ENCODE measurements at places on chromosomes 1 and 21.

- peak; percentile 97 for DNase-seq
Measured at GRCh38 chr1:40373323-40374283, at the start of gene SMAP2. Gene SMAP2, plus strand, starts transcription at chr1:40373727. Its CDS starts 394 bp downstream, at chr1:40374121.

- no peak for DNase-seq
Measured at GRCh38 chr21:25980710-25981109, 189.9 kb downstream of the APP start.

- peak; percentile 19 for DNase-seq
Measured at GRCh38 chr1:93446837-93447451, 974 bp upstream of the FNBP1L start.

GRCh38 chr1:107896936-107897335 lies 68.0 kb downstream of the VAV3 start:
- no peak for DNase-seq

DNA sequence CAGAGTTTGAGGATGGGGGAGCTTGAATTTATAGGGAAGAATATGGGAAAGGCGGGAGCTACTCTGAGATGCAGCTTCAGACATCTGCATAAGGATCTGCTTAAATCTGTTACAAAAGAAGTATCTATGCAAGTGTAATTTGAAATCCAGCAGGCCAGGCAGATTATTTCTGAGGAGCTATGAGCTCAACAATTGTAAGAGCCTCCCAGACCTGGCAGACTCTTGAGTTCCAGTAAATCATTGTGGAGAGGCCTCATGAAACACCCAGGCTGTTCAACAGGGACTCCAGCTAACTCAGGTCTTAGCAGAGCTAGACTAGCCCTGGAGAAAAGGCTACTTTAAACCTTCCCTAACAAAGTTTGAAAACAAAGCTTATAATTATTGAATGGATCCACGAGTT lies 647.5 kb upstream of the CHRM3 start:
- DNase-seq: no peak

DNA sequence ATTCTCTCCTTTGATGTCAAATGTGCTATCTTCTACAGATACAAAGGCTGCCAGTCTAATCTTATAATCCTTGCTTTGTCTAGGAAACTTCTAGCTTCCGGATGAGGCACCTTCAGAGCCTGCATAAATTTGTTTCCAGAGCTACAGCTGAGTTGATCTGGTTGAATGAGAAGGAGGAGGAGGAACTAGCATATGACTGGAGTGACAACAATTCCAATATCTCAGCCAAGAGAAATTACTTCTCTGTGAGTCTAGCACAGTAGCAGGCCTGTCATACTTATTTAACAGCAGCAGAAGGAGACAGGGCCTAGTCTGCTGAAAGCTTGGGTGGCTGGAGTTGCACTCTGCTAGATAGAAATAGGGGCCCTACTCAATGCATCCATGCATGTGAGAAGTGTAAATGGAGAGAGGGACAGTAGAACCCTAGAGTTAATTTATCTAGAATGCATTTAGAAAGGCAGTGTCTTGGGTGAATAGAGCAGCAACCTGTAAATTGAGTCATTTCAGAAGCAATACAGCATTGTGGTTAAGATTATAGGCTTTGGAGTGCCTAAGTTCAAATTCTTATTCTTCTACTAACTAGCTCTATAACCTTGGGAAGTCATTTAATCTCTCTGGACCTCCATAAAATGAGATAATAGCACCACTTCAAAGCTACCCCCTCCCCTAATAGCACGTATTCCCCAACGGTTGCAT lies 89.0 kb downstream of the MACF1 start:
- DNase-seq: peak; percentile 54

DNA sequence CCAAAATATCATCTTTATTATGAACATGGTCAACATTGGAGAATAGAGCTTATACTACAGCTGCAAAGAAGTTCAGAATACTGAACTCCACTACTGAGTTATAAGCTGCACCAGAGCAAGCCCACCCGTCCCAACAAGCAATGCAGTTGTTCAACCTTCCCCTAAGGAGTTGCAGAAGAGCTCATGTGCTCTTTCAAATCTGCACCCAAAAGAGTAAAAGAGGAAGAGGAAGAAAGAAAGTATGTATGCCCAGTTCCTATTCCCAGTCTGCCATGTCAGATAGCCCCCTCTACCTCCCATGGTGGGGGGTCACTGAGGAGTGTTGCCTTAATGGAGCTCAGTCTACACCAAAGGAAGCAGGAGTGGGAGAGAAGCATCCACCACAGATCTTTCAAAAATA lies 6.9 kb downstream of the C1orf162 start:
- no peak for DNase-seq

DNA sequence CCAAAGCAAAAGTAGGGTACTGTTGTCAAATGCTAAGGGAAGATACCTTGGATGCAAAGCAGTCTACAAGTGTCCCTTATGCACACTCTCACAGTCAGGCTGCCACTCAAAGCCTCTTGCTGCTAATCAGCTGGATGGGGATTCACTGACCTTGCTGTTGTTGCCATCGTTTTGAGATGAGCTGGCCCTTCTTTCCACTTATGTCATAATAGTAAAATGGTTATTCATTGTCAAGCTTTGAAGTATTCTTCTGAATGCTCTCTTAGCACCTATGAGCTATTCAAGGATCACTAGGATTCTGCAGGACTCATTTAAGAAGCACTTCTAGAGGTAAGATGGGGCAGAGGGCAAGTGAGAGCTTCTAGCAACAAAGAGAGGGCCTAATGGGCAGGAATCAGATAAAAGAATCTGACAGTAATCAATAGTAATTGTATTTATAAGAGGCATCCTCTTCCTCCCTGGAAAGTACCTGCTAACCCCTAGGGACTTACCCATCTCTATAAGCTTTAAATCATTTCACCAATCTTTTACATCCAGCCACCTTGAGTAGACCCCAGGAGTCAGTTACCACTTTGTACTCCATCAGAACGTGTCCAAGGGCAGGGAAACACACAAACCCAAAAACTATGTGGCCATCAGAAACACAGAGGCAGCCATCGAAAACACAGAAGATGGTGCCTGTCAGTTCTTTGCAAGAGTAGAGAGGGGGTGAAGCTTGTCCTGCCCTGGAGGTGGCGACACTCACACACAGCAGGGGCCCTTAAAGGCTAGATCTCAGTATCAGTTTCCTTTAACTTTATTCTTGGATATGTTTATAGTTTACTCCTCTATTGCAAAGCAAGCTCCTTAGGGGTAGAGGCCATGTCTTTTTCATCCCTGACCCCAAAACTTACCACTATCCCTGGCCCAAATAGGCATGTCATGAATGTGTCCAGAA lies 103.7 kb upstream of the NFIA start:
- DNase-seq: peak; percentile 39

DNA sequence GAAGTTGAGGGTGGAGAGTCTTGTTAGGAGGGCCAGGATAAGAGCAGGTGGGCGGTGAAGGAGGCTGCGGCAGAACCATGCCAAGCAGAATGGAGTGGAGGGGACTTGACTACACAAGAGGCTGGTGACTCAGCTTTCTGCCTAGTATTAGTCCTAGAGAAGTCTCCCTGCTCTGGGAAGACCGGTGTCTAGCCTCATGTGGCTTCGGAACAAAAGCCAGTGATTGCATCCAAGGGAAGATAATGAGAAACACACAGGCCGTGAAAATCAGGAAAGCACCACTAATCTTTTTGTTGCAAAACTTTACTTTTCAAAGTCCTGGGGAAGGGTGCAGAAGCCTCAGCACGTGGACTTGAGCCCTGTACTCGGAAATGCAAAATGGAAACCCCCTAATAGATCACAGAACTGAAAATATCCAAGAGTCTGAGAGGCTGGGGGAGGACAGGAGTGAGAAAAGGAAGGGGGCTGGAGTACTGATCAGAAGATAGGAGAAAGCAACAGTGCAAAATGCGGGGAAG lies 31.4 kb downstream of the DDR2 start:
- peak; percentile 89 for DNase-seq

GRCh38 chr1:26786437-26787380 lies 1.0 kb upstream of the PIGV start:
- peak; percentile 86 for DNase-seq

- no peak for DNase-seq
Measured at GRCh38 chr1:212098310-212098709, 62.8 kb downstream of the DTL start.

DNA sequence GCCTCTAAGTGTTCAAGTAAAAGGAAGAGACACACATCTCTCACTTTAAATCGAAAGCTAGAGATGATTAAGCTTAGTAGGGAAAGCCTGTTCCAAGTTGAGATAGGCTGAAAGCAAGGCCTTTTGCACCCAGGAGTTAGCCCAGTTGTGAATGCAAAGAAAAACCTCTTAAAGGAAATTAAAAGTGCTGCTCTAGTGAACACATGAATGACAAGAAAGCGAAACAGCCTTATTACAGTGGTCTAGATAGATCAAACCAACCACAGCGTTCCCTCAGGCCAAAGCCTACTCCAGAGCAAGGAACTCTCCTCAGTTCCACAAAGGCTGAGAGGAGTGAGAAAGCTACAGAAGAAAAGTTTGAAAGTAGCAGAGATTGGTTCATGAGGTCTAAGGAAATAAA lies 14.9 kb downstream of the TCP10L start:
- no peak for DNase-seq

DNA sequence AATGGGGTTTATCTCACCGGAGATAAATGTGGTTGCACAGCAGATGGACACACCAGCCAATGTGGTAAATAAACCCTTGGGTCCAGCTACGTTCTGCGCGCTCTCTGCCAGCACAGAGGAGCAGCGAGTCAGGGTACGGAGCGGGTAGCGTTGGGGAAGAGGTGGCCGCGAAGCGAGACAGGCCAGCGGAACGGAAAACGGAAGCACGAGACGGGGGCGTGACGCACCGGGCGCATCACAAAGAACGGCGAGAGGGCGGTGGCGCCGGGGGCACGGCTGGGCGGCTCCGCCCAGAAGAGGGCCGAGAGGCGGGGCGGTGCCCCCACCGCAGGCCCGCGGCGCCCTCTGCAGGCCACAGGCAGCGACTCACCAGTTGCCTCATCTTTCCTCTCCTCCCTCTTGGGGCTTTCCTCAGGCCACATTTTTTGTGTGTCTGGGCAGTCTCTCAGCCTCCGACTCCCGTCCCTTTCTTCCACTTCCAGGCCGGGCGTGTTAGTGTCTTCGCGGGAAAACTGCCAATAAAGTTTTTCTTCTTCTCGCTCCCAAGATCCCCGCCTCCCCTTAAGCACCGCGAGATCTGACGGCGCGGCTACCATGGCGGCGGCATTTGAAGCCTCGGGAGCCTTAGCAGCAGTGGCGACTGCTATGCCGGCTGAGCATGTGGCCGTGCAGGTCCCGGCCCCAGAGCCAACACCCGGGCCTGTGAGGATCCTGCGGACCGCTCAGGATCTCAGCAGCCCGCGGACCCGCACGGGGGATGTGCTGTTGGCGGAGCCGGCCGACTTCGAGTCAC lies at the start of gene DDX20:
Gene DDX20, plus strand, starts transcription at position 571 of the 793 bp plus-strand sequence. Its CDS starts 24 bp downstream, at position 595.
- peak; percentile 99 for DNase-seq

DNA sequence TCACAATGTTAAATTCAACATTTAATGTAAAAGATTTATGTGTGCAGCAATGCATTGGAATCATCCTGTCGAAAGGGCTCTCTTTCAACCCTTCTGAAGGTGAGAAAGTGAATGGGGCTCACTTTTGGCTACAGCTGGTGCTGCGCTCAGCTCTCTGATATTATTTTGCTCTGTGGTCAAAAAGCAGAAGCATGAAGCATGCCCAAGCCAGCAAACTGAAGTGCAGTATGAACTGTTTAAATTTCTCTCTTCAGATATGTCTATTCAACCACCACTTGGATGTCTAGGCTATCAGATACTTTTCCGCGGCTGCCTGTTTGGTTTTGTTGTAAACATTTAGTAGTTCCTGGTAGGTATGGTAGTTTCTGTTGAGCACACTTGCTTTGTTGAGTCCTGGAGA lies 216.9 kb upstream of the TMPRSS15 start:
- DNase-seq: no peak

DNA sequence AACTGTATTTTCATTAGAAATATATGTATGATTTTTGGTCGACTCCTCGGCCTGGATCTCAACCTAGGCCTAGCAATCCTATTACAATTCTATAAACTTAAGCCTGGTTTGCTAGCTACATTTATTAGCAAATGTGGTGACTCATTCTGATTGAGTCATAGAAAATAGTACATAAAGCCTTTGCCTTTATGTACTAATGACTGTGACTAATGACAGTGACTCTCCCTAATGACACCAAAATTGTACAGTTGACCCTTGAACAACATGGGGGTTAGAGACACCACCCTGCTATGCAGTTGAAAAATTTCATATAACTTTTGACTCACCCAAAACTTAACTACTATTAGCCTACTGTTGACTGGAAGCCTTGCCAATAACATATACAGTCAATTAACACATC lies 78.9 kb downstream of the CLEC20A start:
- peak; percentile 97 for DNase-seq

- DNase-seq: no peak
Measured at GRCh38 chr21:28220680-28221079, 772.0 kb downstream of the LTN1 start.

DNA sequence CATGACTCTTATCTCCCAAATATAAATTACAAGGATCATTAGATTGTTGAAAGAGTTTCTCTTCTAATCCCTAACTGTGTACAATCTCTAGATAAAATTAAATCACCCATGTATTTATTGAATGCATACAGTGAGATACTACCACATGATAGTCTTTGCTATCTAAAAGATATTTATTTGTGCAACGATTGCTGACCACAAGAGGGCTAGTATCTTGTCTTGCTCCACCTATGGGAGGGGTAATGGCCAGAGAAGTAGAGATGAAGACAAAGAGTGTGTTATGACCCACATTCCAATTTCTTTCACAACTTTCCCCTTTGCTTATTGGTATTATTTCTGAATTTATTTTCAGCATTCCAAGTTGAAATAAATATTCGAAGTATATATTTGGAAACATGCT lies 13.7 kb downstream of the PYHIN1 start:
- peak; percentile 4 for DNase-seq

GRCh38 chr1:62271948-62272728 lies 47.1 kb downstream of the KANK4 start:
- no peak for DNase-seq

GRCh38 chr21:44989537-44989886 lies 49.7 kb downstream of the SLX9 start:
- peak; percentile 36 for DNase-seq

DNA sequence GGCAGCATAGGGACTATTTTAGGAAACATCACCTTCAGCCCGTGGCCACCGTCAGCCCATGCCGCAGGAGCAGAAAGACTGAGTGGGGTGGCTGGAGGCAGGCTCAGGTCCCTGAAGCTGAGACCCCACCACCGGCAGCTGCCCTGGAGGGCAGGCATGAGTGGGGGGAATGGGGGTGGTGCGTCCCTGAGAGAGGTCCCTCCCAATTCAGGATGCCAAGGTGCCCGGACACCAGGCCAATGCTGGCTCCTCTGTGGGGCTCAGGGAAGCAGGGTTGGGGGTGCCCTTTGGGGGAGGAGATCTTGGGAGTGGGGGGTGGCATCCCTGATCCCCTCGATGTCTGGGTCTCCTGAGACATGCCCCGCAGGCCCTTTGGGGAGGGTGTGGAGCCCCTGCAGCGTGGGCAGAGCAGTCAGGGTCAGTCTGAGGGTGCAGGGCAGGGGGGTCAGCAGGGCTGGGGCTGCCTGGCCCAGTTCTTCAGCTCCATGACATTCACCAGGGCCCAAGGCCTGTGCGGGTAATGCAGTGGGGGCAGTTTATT lies 998 bp upstream of the TTC34 start:
- DNase-seq: no peak

Measured in ELR (cell line).